Chondrocyte (in vitro differentiated cells): ENCODE measurements at places on chromosomes 4 and X.

DNA sequence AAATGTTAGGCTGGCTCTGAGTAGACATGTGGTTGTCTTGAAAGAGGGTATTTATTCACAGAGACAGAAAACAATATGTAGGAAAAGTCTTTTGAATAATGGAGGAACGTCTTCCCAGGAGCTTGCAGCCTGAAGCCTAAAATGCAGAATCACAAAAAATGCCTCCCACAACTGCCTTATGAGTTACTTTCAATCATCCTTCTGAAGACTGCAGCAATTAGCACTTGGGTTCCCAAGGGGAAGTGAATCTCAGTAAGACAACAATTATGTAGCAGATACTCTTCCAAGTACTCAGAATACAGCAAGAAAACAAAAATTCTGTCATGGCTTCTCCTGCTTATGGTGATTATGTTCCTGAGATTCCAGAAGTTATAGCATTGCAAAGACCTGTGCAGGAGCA is 166.6 kb upstream of the TBL1X start:
- DNase-seq: no peak

DNA sequence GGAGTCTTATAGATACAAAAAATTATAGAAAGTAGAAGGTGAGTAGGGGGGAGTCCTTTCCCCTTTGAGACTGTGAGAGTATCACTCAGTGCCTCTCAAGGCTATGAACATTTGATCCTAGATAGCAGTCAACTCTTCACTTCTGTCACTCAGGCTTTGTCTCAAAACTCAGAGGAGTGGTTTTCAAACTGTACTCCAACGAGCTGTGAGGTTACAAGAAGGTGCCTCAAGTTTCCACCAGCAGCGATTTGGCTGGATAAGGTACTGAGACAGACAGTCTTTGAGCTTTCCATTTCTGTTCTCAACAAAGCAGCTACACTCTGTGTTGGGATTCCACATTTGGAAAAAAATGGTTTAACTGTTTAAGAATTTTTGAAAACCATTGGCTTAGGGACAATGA is 48.0 kb upstream of the NDST3 start:
- no peak for DNase-seq

DNA sequence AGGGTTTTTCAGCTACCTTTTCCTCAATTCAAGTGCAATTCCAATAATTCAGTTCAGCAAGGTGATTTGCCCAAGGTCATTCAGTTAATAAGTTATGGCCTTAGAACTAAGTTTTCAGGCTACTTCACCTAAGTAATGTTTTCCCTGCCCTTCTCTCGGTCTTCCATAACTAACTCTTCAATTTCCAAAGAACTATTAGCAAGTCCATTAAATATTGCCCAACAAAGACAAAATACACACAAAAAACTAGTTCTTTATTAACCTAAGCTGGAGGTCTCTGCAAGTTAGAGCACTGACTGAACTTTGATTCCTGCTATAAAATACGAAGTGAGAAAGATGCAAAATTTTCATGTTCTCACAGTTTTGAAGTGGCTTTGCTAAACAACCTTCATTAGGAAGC is 26.8 kb upstream of the GK start:
- no peak for DNase-seq

- DNase-seq: no peak
Observed at GRCh38 chr4:73603271-73603710, 16.9 kb downstream of the RASSF6 start.

- DNase-seq: no peak
Observed at GRCh38 chr4:120658772-120659171, 263.8 kb downstream of the PRDM5 start.

GRCh38 chr4:25847329-25847728 is 15.5 kb downstream of the SEL1L3 start:
- no peak for DNase-seq

DNA sequence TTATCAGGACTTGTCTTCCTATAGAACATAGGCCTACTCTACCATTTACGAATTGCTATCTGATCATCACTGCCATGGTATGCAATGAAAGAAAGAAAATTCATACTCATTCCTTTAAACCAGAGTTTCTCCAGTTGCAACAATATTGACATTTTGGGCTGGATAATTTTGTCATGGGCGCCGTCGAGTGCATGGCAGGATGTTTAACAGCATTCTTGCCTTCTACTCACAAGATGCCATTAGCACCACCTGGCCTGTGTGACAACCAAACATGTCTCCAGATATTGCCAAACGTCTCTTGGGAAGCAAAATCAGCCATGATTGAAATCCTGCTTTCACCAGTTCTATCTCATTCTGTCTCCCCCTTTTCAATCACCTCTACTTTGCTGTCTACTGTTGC is 63.6 kb upstream of the ARHGAP24 start:
- no peak for DNase-seq

- DNase-seq: no peak
Observed at GRCh38 chrX:87338510-87338909, 179.1 kb upstream of the KLHL4 start.

DNA sequence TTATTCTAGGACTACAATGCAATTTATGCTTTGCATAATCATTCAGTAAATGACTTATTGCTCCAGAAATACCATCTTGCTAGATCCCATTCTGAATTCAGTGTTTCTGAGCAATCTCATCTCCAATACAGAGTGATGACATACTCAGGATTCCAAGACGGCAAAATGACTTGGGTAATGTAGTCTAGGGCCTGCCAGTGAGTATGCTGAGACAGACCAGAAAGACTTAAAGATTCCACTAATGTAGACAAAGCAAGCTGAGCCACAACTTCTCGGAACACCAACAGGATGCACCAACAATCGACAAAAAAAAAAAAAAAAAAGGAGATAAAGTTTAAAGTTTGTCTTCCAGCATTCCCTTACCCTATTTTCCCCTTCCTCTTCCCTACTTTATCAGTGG is 919 bp upstream of the SEC24B start:
- DNase-seq: no peak

GRCh38 chr4:186642998-186643397 is 80.7 kb downstream of the FAT1 start:
- DNase-seq: no peak

DNA sequence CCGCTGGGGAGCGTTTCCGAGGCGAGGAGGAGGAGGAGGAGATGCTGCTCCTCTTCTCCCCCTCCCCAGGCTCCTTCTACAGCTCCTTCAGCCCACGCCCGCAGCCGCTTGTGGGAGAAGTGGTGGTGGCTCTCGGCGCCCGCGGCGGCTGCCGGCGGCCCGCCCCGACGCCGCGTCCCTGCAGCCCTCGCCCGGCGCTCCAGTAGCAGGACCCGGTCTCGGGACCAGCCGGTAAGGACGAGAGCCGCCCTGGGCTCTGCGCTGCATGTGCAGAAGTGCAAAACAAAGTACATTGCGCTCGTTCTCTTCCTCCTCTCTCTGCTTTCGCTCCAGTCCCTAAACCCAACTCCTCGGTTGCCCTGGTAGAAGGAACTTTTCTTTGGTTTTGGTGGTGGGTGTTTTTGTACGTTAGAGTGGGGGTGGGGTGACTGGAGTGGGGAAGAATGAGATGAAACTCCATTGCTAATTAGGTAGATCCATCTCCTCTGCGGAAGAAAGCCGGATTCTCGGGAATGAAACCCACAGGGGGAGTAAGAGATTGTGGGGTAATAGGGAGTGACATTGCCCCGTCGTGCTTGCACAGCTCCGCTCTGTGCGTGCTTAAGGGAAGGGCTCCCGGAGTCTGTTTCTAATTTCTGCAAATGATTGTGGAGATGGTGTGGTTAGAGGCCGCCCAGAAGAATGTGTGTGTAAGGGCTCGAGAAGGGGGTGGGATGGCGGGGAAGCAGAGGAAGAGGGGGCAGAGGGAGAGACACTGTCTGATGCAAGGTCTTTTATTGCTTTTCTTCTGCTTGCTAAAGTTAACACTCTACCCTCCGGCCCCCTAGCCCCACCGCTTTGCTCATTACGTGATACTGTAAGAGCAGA is 677 bp downstream of the PTPN13 start:
- DNase-seq: no peak

- peak; percentile 26 for DNase-seq
Observed at GRCh38 chr4:2924765-2925301, 38.4 kb downstream of the NOP14 start.

GRCh38 chrX:41085878-41086626 is 807 bp downstream of the USP9X start:
- no peak for DNase-seq

- peak; percentile 59 for DNase-seq
Observed at GRCh38 chr4:116358633-116359222, 726.6 kb downstream of the TRAM1L1 start.

DNA sequence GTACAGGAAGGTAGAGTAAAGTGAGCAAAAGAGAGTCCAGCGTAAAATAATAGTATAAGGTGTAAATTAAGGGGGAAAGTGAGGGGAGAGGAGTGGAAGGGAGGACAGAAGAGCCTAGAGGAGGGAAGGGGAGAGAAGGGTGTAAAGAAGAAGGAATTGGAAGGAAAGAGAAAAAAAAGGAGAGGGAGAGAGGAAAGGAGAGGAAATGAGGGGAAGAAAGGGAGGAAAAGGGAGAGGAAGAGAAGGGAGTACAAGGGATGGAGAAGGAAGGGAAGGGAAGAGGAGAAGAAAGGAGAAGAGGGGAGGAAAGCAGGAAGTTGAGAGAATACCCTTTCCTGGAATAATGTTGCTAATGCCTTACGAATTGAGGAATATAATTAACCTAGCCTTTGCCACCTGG is 3.3 kb upstream of the FAT4 start:
- no peak for DNase-seq
